Memory B cell (primary cell): ENCODE measurements at places on chromosomes 1 and 21.

DNA sequence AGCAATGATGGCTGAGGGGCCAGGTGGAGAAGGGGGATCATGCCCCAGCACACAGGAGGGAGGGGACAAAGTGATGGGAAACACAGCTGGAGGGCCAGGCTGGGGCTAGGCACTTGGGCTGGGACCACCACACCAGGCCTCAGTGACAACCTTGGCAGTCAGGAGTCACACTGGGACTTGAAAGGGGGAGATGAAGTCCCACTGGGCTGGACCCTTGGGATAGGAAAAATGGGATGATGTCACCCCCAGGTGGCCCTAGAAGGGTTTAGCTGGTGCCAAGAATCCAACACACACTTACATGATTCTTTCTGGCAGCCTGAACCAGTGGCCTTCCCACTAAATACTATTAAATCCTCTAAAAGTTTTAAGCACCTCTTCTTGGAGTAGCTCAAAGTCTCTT is 17.1 kb downstream of the ZBTB17 start:
- no peak for DNase-seq

DNA sequence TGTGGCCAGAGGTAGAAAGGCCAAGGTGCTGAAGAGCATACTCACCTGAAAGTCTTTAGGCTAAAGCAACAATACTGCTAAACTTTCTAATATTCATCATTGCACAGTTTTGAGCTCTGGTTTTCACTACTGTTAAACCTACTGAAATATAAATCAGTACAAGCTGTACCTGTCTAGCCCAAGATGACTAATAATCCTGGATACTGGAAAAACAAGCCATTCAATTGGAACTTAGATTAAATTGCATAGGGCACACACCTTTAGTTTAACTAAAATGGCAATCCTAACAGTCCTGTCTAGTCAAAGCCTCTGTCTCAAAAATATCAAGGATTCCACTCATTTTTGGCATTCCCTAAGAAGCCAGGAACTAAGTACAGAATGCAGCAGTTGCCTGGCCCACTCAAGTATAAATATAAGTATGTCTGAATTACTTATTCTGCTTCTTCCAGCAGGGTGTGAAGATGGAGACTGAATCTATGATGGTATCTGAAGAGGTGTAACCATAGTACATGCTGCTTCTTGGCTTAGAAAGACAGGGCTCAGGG is 3.1 kb downstream of the CHML start:
- no peak for DNase-seq

GRCh38 chr1:161267321-161267720 is 8.8 kb downstream of the PCP4L1 start:
- no peak for DNase-seq

DNA sequence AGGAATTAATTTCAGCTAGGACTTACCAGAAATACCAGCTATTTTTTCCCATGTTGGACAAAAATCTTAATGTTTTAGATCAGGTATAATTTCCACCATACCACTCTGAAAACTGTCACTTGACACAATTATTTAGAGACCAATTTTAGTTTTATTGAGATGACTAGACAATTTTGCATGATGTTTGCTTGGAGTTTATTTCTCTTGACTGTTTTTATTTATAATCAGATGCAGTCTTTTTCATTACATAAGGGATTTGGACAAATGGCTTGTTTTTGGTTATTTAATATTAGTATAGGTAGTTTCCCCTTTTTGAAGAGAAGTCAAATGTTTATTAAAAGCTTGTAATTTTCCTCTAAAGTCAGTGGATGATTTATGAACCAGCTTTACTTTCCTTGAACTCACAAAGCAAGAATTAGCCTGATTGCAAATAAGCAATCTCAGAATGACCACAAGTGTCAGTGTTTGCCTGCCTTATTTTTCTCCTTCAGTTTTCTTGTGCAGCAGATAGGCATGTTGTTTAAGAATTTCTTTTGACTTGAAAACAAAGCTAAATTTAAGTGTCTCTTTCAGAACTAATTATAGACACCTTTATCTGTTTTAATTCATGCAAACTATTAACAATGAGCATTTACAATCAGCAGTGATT is 3.8 kb upstream of the B3GALT2 start:
- DNase-seq: no peak

- DNase-seq: no peak
Observed at GRCh38 chr1:84382127-84382526, 16.2 kb upstream of the DNASE2B start.

GRCh38 chr1:33433509-33434362 is 2.8 kb upstream of the PHC2 start:
- DNase-seq: no peak

- DNase-seq: no peak
Observed at GRCh38 chr1:185325413-185325812, 8.4 kb upstream of the IVNS1ABP start.

DNA sequence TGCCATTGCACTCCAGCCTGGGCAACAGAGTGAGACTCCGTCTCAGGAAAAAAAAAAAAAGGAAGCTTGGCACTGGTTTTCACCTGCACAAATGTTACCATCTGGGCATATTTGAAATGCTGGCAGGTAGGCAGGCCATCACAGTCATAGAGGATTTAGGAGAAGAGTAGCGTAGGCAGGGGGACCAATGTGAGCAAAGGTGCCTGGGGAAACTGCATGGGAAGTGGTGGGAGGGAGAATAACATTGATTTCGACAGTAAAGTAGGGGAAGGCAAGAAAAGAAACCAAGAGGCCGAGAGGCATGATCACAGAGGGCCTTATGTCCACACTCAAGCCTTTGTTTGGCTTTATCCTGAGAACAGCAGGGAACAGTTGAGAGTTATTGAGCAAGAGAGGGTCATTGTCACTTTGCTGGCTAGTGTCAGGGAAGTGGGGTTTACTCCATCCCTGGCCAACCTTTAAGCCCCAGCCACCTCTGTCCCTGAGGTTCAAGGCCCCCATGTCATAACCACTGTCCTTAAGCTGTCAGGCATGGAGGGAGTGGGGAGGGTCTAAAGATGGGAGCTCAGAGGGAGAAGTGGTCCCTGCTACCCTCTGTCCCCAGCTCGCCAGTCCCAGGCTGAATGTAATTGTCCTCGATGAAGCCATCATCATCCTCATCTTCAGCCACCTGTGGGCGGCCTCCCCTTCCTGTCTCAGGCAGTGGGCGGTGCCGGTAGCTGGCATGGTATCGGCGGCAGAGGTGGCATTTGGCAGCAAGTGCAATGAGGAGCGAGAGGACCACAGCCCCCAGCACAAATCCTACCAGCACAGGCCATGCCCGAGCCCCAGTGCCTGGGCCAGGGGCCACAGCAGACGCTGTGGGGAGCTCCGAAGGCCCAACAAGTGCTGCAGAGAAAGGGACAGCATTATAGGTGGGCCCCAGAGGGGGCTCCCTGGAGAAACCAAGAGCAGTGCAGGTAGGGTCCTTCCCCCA is 2.9 kb downstream of the C1orf210 start:
- no peak for DNase-seq

DNA sequence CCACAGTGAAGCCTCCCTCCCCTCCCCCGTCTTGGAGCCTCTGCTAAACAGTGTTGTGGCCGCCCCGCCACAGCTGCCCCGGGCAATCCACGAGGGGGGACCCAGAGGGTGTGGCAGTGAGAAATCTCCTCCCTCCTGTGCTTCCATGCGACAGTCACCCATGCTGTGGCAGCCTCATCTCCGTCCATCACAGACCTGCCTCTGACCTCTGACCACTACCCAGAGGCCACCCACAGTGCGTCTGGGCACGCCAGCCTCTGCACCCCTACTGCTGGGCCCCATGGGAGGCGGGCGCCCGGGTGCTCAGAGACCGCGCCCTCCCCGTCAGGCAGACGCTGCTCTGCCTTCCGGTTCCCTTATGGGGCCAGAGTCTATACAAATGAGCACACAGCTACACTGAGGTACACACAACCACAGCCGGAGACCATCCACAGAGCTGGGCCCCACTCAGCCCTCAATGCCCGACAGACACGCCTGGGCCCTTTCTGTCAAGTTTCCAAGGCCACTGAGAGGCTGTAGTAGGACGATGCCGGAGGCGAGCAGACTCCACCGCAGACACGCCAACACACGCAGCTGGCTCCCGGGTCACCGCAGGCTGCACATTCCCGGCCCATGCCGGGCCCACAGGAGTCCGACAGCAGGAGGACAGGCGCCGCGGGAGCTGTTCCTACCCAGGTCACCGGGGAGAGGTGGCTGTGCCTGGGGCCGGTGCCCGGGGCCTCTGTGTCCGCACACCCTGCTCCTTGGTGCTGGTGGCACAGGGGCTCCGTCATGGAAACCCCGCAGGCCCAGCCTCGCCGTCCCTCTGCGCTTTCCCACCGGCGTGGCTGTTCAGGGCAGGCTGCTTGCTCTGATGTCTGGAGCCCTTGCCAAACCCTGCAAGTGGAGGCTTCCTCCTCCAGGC is 23.9 kb upstream of the TMEM52 start:
- DNase-seq: no peak

- no peak for DNase-seq
Observed at GRCh38 chr1:59990470-59990869, 63.9 kb upstream of the CYP2J2 start.

GRCh38 chr1:15042866-15043265 is 110.7 kb upstream of the TMEM51 start:
- DNase-seq: no peak

DNA sequence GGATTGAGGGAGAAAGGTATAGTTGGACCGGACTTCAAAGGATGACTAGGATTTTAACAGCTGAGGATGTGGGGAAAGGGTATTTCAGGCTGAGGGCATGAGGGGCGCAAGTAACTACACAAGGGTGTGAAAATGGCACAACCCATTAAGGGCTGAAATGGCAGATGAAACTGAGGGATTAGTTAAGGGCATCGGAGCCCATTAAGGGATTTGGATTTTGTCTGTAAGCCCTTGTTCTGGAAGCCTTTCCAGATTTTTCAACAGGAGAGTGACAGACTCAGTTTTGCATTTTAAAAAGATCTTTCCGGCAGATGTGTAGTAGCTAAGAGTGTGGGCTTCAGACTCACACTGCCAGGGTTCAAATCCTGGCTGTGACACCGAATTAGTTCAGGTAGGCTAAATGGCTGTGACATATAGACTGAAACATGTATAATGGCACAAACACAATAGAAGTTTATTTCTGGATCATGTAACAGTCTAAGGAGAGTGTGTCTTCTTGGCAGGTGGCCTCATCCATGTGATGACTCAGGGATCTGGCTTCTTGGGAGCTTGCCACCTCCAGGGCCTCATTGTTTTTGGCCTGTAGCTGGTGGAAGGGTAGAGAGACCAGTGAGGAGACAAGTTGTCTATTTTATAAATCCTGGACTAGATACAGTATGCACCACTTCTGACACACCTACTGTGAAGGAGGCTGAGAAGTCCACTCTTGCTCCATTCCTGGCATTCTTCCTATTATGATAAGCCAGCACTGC is 49.6 kb downstream of the UBE2T start:
- no peak for DNase-seq

GRCh38 chr1:186033847-186034271 is 299.7 kb downstream of the HMCN1 start:
- DNase-seq: no peak
